Cardiac fibroblast (primary cell): ENCODE measurements at places on chromosomes 16 and 17.
A peak's percentile ranks its signal among the peaks of the same experiment; 100 is the strongest.

GRCh38 chr16:31331141-31331764 lies 23.7 kb upstream of the ITGAX start:
- no peak for DNase-seq

DNA sequence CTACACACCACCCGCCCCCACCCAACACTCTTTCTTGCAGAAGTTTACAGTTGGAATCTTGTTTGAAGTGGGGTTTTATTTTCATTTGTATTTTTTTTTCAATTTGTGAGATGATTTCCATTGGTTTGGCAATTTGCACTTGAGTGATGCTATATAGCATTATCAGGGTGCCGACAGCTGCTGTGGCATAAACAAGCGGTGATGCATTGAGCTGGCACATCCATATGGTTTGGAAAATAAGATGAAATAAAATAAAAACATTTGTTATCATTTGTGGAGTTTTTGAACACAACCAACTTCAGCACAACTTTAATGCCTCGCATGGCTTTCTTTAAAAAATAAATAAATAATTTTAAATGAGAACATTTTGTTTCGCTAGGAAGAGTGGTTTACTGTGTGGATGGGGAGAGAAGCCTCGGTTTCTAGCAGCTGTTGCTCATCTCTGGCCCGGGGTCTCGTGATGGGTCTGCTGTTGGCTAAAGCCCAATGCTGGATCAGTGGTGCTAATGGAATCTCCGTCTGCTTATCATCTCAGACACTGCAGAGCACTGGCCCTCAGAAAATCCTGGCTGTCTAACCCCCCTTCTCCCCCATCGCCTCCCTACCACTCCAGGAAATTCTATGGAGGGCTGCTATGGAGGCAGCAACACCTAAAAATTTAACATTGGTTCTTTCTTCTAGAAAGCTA lies 192.3 kb upstream of the MAF start:
- DNase-seq = no peak

DNA sequence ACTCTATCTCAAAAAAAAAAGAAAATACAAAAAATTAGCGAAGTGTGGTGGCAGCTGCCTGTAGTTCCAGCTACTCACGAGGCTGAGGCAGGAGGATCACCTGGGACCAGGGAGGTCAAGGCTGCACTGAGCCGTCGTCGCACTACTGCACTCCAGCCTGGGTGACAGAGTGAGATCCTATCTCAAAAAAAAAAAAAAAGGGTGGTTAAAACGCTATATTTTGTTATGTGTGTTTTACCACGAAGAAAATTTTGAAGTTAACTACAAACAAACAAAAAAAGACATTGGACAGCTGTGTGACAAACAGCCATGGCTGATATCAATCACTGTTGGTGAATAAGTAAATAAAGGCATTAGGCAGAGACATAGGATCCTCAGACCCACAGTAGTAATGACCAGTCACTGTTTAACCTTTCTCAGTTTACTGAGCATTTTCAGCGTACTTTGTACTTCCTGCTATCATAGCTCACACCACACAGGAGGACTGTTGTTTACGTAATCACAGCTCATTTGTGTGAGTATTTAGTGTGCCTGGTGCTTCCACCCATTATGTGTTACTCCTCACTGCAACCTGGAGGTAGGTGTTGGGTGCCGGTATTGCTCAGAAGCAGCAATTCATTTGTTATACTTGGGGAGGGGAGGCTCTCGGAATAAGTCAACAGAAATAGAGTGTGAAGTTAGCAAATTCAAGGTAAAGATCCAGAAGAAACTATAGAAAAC lies 55.4 kb downstream of the COPRS start:
- DNase-seq = no peak

GRCh38 chr16:88058817-88059216 lies 107.6 kb downstream of the BANP start:
- DNase-seq = no peak

GRCh38 chr16:66603537-66604375 lies 748 bp upstream of the CMTM3 start:
- peak; percentile 57 for DNase-seq

GRCh38 chr17:22090263-22090935 lies 398.1 kb downstream of the KCNJ18 start:
- no peak for DNase-seq

- DNase-seq = no peak
These were observed 19.0 kb upstream of the SNN start for GRCh38 chr16:11649276-11649675.

DNA sequence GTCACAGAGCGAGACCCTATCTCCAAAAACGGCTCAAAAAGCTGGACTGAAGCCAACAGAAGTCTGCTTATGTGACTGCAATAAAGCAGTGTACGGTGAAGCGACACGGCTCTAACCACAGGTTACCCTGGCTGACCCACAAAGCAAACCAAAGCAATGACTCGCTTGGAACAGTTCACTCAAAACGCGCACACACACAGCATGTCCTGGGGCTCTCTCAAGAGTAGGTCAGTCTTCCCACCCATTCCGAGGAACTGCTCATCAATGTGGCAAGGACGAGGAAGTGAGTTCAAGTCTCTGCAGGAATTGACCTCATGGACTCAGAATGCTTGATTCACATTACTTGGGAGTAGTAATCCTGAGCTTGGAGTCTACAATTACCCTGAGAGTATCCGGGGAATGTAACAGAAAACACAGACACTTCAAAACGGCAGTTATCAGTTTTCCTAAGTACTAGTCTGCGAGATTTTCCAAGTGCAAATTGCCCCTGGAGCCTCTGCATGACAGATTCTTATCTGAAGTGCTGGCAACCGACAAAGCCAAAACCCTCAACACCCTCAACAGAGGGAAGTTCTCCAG lies 25.4 kb downstream of the PELP1 start:
- peak; percentile 72 for DNase-seq

- DNase-seq = peak; percentile 98
These were observed 739 bp downstream of the TCF25 start for GRCh38 chr16:89873972-89874689.

DNA sequence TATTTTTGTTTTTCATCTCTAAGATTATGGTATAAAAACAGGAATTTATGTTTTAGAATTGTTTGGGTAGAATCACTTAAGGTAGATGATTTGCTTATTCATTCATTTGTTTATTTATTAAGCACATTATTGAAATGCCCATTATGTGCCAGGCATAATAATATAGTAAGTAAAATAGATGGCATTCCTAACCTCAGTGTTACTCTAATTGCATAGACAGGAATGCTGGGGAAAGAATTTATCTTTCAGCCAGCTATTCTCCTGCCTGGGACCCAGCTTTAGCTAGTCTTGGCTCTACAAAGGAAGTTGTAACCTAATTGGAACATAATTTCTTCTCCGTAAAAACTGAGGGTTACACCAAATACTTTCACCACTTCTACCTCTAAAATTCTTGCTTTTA lies 44.6 kb downstream of the NFAT5 start:
- DNase-seq = no peak

DNA sequence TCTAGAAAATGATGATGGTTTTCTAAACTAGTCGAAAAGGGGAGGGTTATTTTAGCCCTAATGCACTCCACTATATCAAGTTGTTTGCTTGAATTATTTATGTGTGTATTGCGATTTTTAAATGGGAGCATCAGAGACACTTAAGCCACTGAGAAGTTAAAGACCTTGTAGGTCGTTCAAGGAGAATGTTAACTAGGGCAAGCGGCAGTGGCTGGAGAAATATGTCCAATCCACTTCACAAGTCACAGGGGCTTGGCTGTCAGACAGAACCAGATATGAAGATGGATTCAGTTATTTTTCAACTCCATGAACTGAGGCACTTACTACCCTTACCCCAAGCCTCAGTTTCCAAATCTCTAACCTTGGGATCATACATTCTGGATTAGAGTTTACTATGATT lies 702.0 kb downstream of the CDH11 start:
- no peak for DNase-seq

- peak; percentile 9 for DNase-seq
These were observed 647 bp downstream of the FBXL20 start for GRCh38 chr17:39400547-39401411.

DNA sequence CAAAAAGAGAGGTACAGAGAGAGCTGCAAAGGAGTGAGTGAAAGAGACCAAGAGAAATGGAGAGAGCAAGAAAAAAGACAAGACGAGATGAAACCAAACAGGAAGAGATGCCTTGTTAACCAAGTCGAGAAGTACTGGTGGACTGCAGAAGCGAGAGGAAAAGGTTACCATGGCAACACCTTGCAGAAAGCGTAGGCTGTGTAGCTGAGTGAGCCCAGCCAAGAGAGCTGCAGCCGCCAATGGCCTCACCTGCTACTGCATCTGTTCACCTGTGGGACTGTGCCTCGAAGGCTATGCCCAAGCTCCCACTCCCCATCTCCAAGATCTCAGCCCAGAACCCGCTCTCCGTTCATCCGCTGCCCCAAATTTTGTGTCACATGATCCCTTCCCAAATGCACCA lies 161.3 kb downstream of the SLC39A11 start:
- no peak for DNase-seq

DNA sequence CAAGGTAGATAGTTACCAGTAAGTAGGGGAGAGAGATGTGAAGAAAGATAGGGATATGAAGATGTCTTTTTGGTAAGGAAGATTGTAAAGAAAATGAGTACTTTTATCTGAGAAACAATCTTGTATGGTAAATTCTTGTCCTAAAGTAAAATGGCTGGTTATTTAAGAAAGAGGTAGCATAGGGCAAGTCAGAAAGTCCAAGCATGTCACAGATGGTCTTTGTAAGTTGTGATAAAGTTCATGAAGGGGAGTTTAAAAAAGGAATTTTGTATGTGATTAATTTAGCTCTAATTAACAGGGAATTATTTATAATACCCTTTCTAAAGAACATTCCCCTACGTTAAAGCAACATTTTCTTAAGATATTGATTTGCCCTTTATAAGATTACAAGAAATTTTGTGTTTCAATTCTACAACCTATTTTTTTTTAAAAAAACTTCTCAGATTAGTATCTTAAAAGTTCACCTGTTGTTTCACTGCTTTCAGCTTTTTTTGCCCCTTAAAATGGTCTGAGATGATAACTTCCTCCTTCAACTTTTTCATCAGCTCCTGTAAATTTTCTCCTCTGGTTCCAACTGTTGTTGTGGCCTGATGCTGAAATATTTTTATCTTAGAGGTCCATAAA lies 16.2 kb upstream of the CPHXL start:
- peak; percentile 8 for DNase-seq

DNA sequence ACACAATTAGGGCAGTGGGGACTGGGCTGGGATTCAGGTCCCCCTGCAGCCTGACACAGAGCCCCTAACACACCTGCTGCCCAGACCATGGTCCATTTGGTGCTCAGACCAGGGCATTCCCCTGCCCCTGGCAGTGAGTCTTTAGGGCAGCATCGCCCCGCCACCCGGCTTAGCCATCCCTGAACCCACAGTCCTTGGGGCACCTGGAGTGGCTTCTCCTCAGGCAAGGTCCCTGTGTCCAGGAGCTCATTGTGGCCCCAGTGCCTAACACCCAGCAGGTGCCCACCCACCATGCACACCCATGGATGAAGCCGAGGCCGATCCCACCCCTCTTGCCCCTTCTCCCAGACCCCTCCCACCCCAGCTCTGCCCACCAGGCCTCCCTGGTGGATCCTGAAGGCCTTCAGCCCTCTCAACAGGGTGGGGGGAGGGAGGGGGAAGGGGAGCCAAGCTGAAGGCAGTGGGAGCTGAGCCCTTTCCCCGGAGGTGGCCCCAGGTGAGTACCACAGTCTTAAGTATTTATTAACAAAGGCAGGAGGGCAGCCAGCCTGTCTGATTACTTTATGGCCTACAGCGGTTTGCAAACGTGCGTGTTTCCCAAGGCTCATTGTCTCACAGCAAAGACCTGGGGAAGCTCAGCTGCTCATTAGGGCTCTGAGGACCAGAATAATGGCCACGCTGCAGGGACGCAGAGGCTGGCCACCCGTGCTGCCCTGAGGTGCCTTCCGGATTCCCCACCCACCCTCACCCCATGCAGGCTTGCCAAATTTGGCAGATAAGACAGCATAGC lies 38.5 kb downstream of the RBFOX3 start:
- no peak for DNase-seq
